ENCODE measurements at places on chromosomes 16 and 17.
A peak's percentile ranks its signal among the peaks of the same experiment; 100 is the strongest.

GRCh38 chr16:46817961-46818360 is 13.0 kb downstream of the C16orf87 start:
- no peak for DNase-seq

GRCh38 chr17:44768505-44769142 is 9.8 kb downstream of the ADAM11 start:
- no peak for DNase-seq

DNA sequence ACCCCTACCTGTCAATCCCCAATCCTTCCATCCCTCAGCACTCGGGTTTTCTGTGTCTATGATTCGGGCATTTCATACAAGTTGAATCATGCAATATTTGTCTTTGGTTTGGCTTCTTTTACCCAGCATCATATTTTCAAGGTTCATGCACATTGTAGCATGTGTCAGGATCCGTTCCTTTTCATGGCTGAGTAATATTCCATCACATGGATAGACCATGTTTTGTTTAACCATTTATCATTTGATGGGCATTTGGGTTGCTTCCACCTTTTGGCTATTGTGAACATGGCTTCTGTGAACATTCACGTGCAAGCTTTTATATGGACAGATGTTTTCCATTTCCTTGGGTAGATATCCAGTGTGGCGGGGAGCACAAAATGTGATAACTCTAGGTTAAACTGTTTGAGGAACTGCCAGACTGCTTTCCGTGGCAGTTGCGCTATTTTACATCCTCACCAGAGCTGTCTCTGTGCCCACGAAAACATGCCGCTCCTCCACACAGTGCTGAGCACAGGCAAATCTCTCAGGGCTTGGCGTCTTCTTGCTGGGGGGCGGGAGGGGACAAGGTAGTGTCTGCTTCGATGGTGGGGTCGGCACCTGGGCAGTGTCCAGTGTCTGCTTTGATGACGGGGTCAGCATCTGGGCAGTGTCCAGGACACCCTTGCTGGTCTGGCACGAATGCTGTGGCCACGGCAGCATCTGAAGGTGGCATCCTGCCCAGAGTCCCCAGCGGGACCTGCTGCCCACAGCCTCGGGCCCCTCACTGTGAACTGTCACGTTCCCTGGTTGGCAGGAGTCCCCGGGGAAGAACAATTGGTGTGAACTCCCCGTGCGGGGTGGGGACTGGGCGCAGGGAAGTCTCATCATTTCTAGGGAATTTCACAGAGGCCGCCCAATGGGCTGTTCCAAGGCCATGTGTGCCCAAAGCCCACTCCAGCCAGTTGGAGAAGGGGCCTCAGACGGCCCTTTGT is 32.4 kb upstream of the JPH3 start:
- DNase-seq = peak; percentile 26

DNA sequence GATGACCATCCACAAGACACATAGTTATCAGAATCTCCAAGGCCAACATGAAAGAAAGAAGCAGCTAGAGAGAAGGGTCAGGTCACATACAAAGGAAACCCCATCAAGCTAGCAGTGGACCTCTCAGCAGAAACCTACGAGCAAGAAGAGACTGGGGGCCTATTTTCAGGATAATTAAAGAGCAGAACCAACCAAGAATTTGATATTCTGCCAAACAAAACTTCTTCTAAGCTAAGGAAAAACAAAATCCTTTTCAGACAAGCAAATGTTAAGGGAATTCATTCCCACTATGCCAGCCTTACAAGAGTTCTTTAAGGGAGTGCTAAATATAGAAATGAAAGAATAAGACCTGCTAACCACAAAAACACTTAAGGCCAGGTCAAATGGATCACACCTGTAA is 47.8 kb downstream of the ITFG1 start:
- DNase-seq = no peak

- peak; percentile 26 for DNase-seq
These were observed 2.7 kb downstream of the KRT36 start for GRCh38 chr17:41486809-41487530.

DNA sequence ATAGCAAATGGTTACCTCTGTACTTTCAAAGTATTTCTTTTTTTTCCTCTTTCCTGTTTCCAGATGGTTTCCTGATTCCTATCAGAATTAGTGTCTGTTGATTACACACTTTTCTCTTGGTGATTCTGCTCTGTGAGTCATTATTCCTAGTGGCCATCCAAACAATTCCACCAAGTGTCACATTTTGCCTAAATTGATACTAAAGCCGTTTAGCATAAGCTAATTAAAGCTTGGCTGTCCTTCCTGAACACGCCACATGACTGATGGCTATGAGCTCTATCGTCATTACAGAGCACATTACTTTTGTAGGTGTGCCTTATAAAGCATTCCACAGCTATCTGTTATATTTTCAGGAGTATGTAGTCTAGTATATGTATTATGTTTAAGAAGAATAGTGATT is 671.2 kb downstream of the CDH8 start:
- peak; percentile 22 for DNase-seq

DNA sequence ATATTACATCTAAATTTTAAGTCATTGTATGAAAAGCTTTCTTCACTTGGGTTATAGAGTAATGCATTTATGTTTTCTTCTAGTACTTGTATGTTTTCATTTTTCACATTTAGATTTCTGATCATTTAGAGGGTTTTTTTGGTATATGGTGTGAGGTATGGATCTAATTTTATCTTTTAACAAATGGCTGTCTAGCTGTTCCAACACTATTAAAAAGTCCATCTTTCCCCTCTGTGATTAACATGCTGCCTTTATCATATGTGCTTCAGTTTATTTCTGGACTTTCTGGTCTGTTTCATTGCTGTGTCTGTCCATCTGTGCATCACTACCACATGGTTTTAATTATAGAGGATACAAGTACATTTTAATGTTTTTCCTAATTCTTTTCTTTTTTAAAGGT is 163.8 kb downstream of the MYO1D start:
- no peak for DNase-seq

GRCh38 chr17:43412166-43412565 is 13.4 kb downstream of the ARL4D start:
- DNase-seq = peak; percentile 72

GRCh38 chr16:931626-932500 is 38.9 kb downstream of the LMF1 start:
- DNase-seq = peak; percentile 90

DNA sequence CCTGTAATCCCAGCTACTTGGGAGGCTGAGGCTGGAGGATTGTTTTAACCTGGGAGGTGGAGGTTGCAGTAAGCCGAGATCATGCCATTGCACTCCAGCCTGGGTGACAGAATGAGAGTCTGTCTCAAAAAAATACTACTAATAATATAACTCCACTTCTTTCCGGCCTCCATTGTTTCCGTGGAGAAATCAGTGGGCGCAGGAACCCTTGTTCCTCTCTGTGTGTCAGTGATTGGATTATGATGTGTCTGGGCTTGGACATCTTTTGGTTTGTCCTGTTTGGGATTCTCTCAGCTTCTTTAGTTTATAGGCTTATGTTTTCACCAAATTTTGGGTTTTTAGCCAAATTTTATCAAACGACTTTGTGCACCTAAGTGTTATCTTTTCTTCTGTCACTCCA is 36.8 kb downstream of the ACSF3 start:
- DNase-seq = no peak

- DNase-seq = no peak
These were observed 10.1 kb downstream of the DNAH9 start for GRCh38 chr17:11608396-11608795.

GRCh38 chr17:79997011-79997660 is 38.5 kb downstream of the TBC1D16 start:
- DNase-seq = peak; percentile 91

DNA sequence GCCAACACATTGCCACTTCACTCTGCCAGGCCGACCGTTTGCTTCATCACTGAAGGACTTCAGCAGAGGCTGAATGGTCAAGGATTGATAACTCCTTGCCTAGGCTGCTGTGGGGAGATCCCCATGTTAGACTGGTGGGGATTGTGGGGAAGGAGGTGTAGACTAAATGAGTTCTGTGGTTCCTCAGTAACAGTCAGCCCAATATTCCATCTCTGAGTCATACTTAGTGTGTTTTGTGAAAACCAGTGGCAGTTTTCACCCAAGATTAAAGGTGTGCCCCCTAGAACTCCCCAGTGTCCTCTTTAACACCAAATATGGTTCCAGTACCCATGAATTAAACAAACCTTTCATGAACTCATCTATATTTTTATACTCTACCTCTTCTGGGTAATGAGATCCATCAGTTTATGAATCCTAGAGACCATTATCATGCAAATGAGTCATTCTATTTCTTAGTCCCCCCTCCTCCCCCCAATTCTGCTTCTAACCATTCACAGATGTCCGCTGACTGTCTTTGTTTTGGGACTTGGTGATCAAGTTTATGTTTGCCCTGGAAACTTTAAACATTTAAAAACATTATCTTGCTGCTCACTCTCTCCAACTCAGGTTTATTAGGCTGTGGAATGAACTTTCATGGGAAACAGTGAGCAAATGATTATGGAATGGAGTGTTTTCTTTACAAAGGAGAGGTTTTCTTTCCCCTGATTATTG is 66.8 kb upstream of the GAS7 start:
- DNase-seq = no peak

- no peak for DNase-seq
These were observed 393.3 kb upstream of the TNRC6C start for GRCh38 chr17:77565166-77565565.

GRCh38 chr17:58577696-58578095 is 63.3 kb upstream of the MTMR4 start:
- peak; percentile 76 for DNase-seq

DNA sequence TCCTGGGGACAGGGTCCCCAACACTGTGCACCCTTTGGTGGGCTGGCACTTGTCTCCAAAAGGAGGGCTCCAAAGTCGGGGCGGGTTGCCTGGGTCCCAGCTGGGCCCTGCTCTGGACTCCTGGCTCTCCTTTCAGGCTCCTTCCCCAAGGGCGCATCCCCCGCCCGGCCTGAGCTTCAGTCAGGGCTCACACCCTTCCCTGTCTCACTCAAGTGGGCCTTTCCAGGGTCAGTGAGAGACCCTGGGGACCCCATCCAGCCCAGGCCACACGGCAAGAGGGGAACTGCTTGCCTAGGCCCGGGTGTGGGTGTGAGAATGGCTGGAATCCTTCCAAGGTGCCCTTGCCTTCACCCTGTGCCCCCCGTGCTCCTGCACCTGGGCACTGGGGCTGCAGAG is 41.8 kb upstream of the SLC38A10 start:
- no peak for DNase-seq

- DNase-seq = no peak
These were observed at the start of gene PRM1 for GRCh38 chr16:11280616-11281522. TSS of gene PRM1 (minus strand) at chr16:11281330. CDS start at chr16:11281238, 92 bp downstream.

DNA sequence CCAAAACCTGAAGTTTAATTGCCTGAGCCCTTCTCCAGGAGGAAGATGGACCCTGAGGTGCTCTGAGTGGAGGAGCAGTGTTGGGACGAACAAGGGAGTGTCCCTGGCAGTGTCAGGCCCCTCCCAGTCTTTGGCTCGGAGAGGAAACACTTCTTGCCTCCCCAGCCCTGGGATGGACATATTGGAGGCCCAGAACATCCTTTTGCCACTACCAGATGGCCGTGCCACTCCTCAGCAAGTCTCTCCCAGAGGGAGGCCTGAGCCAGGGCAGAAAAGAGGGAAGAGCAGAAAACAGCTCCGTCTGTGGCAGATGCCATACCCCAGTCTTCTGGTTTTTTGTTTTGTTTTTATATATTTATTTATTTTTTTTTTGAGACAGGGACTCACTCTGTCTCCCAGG is 91.5 kb upstream of the CRHR1 start:
- DNase-seq = peak; percentile 35

DNA sequence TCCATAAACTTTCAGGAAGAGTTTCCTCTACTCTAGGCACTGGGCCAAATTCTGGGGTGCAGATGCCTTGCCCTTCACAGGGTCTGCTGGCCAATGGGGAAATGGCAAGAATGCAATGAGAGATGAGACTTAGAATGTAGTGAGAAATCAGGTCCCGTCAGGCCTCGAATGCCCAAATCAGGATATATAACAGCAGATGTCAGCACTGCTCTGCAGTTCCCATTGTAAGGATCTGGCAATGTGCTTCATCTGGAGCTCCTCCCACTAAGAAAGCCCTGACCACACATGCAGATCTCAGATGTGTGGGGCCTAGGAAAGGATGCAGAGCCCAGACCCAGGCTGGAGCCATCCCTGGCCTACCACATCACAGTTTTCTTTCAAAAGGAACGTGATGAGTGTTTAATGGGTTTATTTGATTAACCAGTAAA is 13.9 kb upstream of the LPCAT2 start:
- DNase-seq = no peak

- peak; percentile 6 for DNase-seq
These were observed 22.3 kb downstream of the RTN4RL1 start for GRCh38 chr17:2002767-2003329.

GRCh38 chr17:29514792-29515191 is 52.0 kb downstream of the ABHD15 start:
- no peak for DNase-seq

DNA sequence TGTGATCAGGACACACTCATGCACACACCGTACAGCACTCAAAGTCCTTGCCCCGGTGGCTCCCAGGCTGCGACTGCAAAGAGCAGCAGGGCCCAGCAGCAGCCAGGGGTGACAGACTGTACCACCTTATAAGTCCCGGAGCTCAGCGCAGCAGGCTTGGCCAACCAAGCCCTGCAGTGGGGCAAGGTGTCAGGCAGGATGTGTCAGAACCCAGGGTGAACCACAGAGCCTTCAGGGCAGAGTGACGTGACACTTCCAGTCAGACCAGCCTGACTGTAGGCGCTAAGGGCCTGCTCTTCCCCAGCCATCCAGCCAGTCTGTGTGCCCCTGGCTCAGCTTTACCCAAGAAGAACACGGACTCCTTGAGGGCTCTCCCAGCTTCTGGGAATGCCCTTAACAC is 204.1 kb downstream of the COPRS start:
- DNase-seq = no peak

DNA sequence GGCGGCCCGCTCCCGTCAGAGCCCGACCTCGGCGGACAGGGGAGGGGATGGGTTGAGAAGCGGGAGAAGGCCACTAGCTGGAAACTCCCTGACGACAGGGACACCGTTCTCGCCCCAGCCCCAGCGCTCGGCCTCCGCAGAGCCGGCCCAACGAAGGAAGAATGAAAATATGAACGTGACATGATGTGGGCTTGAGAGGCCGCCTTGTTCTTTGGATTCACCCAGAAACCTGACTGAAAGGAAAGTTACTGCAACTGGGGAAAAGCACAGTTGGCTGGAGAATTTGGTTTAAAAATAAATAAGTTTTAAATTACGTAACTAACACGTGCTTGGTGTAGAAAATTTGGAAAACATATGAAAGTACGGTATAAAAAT is 21.1 kb downstream of the NPTX1 start:
- DNase-seq = peak; percentile 79

DNA sequence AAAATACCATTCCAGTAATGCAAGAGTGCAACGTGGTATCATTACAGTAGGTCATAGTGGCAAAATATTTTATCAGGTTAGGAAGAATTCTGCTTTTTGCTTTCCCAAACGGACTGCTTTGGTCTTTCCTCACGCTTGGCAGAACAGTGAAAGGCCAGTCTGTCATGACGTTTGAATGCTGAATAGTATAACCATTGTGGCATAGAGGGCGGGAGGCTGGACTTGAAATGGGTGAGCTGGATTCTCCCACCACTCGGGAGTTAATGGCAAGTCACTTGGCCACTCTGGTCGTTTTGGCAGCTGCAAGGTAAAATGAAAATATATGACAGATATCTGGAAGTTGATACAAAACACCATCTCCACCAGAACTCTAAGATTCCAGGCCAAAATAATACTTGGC is 391.2 kb downstream of the MAF start:
- no peak for DNase-seq
